Mesothelial cell of epicardium (in vitro differentiated cells): ENCODE measurements at places on chromosomes 7 and 10. TPM values are rescaled to one million over a fixed set of nuclear protein-coding genes. Genes with fewer than 3 reads are reported as not detected.

- H3K4me3 ChIP-seq = no peak overlapping the region
- H3K27me3 ChIP-seq = no peaks in the 10 kb centered on the region
- H3K4me1 ChIP-seq = peaks cover 17% of the 10 kb centered on the region
- no peak for DNase-seq
- peaks cover 32% of the 10 kb centered on the region for H3K36me3 ChIP-seq
- H3K27ac ChIP-seq = peak overlapping the region; percentile 83
Observed at GRCh38 chr10:124829447-124830115, 28.0 kb downstream of the ABRAXAS2 start.

GRCh38 chr7:19700936-19701335, 7.9 kb downstream of the POLR1F start:
- peaks cover 2% of the 10 kb centered on the region for H3K4me1 ChIP-seq
- H3K4me3 ChIP-seq = no peak overlapping the region
- H3K36me3 ChIP-seq = peaks cover 32% of the 10 kb centered on the region
- H3K27me3 ChIP-seq = no peaks in the 10 kb centered on the region
- H3K27ac ChIP-seq = no peak overlapping the region

DNA sequence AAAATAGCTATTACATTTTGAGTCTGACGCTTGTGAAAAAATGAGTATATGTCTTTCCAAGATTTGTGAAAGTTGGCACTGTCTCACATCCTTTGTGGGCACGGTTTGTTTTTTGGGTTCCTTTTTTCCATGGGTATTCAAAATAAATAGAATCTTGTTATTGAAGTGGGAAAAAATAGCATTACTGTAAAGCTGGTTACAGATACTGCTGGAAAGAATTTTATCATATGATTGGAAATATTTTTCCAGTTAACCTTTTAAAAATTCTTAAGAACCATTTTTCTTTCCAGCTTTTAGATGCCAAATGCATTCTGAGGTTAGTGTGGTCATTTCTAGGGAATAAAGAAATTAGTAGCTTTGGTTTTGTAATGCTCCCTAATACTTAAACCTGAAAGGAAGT, 11.4 kb downstream of the NET1 start:
- no peaks in the 10 kb centered on the region for H3K27me3 ChIP-seq
- peaks cover 20% of the 10 kb centered on the region for H3K4me1 ChIP-seq
- no peak for DNase-seq
- no peak overlapping the region for H3K4me3 ChIP-seq

DNA sequence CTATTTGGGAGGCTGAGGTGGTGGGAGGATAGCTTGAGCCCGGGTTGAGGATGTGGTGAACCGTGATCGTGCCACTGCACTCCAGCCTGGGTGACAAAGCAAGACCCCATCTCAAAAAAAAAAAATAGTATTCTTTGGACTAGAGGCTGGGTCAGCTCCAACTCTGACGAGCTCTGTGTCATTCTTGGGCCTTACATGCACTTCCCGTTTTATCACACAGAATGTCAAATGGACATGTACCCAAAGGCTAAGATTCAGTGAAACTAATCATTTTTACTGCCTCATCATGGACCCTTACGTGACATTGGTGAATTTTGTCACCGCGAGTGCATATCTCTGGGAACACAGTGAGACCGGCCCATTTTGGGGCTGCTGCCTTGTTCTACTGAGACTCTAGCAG, 27.3 kb downstream of the PALD1 start:
- peaks cover 6% of the 10 kb centered on the region for H3K4me1 ChIP-seq
- no peaks in the 10 kb centered on the region for H3K36me3 ChIP-seq
- no peaks in the 10 kb centered on the region for H3K27me3 ChIP-seq
- H3K4me3 ChIP-seq = no peak overlapping the region
- no peak for DNase-seq
- no peak overlapping the region for H3K27ac ChIP-seq

DNA sequence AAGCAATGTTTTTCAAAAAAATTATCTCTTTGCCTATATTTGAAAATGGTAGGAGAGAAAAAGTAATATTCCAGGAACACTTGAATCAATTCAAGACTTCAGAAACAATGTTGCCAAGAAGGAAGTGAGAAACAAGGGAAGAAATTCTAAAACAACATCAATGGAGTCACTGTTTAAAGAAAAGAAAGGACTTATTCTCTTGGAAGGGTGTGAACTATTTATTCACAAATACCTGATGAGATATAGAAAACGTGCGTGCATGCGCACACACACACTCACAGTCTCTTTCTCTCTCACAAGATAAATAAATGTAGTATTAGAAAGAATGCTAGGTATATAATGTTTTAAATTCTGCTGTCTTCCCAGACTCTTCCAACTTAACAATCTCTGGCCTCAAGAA, 117.2 kb upstream of the FAM133B start:
- H3K27me3 ChIP-seq = no peaks in the 10 kb centered on the region
- H3K36me3 ChIP-seq = peaks cover 26% of the 10 kb centered on the region
- peak overlapping the region; percentile 83 for H3K27ac ChIP-seq
- no peak for DNase-seq
- H3K4me1 ChIP-seq = peaks cover 15% of the 10 kb centered on the region
- no peak overlapping the region for H3K4me3 ChIP-seq

GRCh38 chr7:83976302-83976701, 218.3 kb downstream of the SEMA3A start:
- H3K27ac ChIP-seq = no peak overlapping the region
- H3K4me3 ChIP-seq = no peak overlapping the region
- H3K4me1 ChIP-seq = no peaks in the 10 kb centered on the region
- no peaks in the 10 kb centered on the region for H3K27me3 ChIP-seq
- H3K36me3 ChIP-seq = peaks cover 10% of the 10 kb centered on the region
- no peak for DNase-seq

DNA sequence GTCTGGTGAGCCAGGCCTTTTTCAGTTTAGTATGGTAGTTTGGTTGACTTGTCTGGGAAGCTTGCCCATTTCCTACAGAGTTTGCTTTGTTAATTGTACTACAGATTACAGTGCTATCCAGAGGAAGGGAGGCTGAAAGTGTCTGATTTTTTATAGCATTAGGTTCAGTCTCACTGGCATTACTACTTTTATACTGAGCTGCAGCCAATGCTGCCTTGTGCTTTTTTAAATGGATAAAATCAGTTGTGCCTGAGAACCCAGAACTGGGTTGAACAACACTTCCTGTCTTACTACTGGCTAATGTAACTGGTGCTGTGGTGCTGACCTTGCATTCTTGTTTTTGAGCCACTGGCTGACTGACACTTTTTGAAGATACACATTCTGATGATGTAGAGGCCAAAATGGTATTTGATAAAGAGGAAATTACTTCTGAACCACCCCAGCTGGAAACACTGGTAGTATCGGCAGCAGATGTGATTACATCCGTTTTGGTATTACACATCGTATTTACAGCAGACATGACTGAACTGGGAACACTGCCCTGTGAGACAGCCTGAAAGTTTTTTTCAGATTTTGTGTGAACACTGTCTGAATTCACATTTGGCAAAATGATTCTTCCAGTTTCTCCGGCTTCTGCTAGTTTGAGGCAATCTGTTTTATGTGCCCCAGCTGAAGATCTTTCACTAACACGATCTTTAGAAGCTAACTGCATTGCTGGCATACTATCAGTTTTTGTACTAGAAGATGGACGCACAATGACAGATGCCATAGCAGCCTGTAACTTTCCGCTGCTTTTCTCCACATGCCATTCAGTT, 74.1 kb downstream of the NRBF2 start:
- H3K4me1 ChIP-seq = peaks cover 26% of the 10 kb centered on the region
- H3K27me3 ChIP-seq = no peaks in the 10 kb centered on the region
- H3K4me3 ChIP-seq = no peak overlapping the region
- peak overlapping the region; percentile 74 for H3K27ac ChIP-seq

DNA sequence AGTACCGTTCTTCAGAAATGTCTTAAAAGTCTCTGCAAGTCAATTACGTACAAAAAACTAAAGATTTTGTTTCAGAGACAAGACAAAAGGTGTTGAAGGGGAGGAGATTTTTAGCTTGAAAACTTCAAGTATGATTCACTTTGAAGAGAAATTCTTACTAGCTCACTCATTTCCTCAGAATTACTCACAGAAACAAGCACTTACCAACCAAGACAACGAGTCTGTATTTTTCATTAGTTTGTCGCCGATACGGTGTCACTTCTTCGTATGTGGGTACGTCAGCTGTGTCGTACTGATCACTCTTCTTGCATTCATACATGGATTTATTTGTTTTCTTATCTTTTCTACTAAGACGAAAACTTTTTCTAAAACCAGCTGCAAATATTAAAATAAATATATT, 90.6 kb upstream of the ODAD2 start:
- peaks cover 33% of the 10 kb centered on the region for H3K36me3 ChIP-seq
- no peak overlapping the region for H3K4me3 ChIP-seq
- no peaks in the 10 kb centered on the region for H3K4me1 ChIP-seq
- no peak for DNase-seq
- H3K27me3 ChIP-seq = no peaks in the 10 kb centered on the region

- H3K27ac ChIP-seq = no peak overlapping the region
- no peak overlapping the region for H3K4me3 ChIP-seq
- H3K4me1 ChIP-seq = peaks cover 38% of the 10 kb centered on the region
Observed at GRCh38 chr10:121830101-121830500, 97.7 kb downstream of the ATE1 start.

GRCh38 chr7:31899356-31899927, 170.8 kb downstream of the PDE1C start:
- H3K36me3 ChIP-seq = no peaks in the 10 kb centered on the region
- no peak overlapping the region for H3K27ac ChIP-seq
- peaks cover 9% of the 10 kb centered on the region for H3K4me1 ChIP-seq
- no peak overlapping the region for H3K4me3 ChIP-seq
- H3K27me3 ChIP-seq = peaks cover 46% of the 10 kb centered on the region
- no peak for DNase-seq

- H3K36me3 ChIP-seq = peaks cover 8% of the 10 kb centered on the region
- no peak overlapping the region for H3K4me3 ChIP-seq
- H3K27ac ChIP-seq = no peak overlapping the region
Observed at GRCh38 chr10:80090121-80090520, 11.7 kb downstream of the TMEM254 start.

DNA sequence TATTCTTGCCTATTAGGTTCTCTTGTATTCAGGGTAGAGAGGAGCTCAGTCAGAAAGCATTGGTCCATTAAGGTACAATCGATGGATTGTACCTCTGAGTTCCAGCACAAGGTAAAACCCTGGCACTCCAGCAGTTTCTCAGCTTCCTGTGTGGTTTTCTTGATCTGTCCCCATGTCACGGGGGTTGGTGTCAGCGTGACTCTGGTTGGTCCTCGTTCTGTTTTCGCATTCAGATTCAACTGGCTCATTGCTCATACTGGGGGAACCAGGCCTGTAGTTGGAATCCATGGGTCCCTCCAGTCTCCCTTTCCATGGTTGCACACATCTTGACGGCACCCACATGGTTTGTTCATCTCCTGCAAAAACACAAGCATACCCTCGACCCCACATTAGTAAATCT, 32.7 kb upstream of the RASGEF1A start:
- H3K27me3 ChIP-seq = peaks cover 72% of the 10 kb centered on the region
- H3K4me1 ChIP-seq = peaks cover 5% of the 10 kb centered on the region
- H3K4me3 ChIP-seq = no peak overlapping the region
- DNase-seq = no peak

DNA sequence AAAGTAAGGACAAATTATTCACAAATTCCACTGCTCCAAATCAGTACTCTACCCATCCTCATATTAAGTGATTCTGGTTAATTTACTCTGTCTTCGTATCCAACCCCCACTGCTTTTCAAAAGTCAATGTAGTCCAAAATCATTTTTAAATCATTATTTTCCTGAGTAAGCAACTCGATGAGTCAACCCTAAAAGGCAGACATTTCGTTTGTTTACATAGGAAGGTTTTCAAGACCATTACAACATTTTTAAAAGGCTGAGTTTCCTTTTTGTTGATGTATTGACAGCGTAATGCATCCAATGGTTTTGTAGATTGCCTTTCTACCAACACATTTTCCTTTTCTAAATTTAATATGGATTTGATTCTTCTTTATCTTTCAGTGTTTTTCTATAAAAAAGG, 523.0 kb upstream of the ANKRD30A start:
- no peak overlapping the region for H3K27ac ChIP-seq
- H3K4me1 ChIP-seq = peaks cover 5% of the 10 kb centered on the region
- no peaks in the 10 kb centered on the region for H3K36me3 ChIP-seq
- no peak for DNase-seq

- H3K4me3 ChIP-seq = no peak overlapping the region
- H3K4me1 ChIP-seq = no peaks in the 10 kb centered on the region
- H3K27me3 ChIP-seq = peaks cover 23% of the 10 kb centered on the region
- H3K36me3 ChIP-seq = no peaks in the 10 kb centered on the region
Observed at GRCh38 chr10:86345296-86345858, 21.2 kb downstream of the GRID1 start.

The UTF1 gene
- total RNA-seq = not detected in 3 replicates

The LARP4B gene
- 90.2 to 95.9 TPM (median 94.8 TPM) in 3 replicates for total RNA-seq

The ANKRD61 gene
- 0.20 to 0.29 TPM in 2 of 3 replicates, not detected in the other for total RNA-seq

The SH2B2 gene
- 7.9 to 8.2 TPM (median 8.2 TPM) in 3 replicates for total RNA-seq

The TPK1 gene
- total RNA-seq = 3.3 to 3.9 TPM (median 3.4 TPM) in 3 replicates

The SFTPA1 gene
- total RNA-seq = not detected in 3 replicates

The PVRIG gene
- not detected in 3 replicates for total RNA-seq

The GPRIN2 gene
- 19.6 to 20.7 TPM (median 20.3 TPM) in 3 replicates for total RNA-seq

The UPK3BL2 gene
- 9.4 to 12.1 TPM (median 10.3 TPM) in 3 replicates for total RNA-seq

The PDE1C gene
- total RNA-seq = 0.68 to 2.1 TPM (median 0.94 TPM) in 3 replicates
